CD4-positive, alpha-beta T cell (primary cell): ENCODE measurements at places on chromosomes 3 and 15. TPM values are rescaled to one million over a fixed set of nuclear protein-coding genes. Genes with fewer than 3 reads are reported as not detected.

GRCh38 chr3:171809611-171809860, 747 bp downstream of the PLD1 start:
- no peak for DNase-seq

DNA sequence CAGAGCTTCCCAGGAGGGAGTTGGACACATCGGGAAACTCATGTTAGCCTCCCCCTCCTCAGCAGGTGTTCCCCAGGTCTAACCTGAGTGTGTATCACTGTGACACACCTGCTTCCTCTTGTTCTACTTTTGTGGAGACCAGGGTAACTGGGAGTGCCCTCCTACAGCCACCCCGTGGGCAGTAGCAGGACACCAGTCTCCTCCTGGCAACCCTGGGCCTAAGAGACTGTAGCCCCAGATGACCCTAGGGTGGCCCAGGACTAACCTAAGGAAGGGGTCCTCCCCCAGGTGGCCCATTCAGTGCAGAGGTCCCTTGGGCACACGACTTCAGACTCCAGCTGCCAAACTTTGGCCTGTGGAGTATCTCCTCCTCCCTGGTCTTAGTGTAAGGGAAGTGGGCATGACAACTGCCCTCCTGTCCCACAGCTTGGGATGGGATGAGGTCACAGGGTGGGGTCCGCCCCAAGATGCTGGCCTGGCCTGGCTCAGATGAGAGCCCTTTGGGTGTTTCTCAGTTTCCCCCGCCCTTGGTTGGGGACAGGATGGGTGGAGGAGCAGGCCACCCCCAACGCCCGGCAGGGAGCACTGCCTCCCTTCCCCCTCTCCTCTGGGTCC, 4.8 kb downstream of the CSK start:
- DNase-seq, result no peak

- DNase-seq, result no peak
Measured at GRCh38 chr3:119527714-119528113, 29.4 kb downstream of the TIMMDC1 start.

DNA sequence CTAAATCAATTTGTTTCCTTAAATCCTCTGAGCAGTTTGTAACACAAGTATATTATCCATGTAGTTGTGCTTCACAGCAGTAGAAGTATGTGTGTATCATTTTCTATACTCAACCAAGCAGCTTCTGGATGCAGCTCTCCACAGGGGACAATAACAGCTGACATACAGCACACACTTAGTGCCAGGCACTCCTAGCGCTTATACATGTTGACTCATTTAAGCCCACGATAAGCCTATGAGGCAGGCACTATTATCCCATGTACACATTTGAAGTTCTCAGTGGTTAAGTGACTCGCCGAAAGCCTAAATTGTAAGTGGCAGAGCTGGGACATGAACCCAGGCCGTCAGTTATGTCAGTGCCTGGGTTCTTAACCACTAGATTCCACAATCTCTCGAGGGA, 20.3 kb upstream of the LPP start:
- DNase-seq, result no peak

DNA sequence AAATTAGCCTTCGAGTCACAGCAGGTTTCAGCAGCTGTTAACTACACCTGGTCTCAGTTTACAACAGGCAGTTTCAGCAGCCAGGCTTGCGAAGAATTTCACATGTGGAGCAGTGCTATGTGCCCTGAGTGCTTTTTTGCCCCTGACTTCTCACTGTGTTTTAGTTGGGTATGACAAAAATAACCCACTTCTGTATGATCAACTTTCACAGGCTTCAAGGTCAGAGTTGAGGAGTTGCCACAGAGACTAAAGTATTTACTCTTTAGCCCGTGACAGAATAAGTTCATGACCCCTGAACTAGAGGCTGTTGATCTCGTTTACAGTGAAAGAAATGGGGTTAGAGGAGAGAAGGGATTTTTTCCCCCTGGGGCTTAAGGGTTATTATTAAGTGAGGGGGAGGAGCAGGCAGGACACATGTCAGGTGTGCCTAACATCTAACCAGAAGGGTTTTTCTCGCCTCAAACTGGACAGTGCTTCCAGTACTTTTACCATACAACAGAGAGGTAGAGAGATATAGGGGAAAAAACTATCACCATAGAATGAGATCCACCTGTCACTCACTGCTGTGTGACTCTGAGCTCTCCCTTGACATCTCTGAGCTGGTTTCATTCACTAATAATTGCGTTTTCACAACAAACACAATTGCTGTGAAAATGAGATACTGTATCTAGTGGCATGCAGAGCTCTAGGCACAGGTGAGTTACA, 14.0 kb upstream of the TOPBP1 start:
- no peak for DNase-seq

DNA sequence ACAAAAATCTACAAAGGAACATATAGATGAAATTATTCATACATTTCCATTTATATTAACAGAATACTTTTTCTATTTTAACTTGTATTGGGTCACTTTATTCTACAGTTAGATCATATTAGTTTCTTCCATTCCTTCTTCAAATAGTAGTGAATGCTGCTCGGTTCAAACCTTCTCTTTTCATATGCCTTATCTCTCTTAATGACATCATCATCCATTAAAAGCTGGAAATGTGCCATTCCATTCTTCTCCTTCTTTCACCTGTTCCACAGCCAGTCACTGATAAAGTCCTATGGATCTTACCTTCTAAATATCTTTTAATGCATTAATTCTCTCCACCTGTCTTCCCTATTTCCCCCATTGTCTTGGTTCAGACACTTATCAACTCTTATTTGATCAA, 358.0 kb upstream of the POU1F1 start:
- no peak for DNase-seq

DNA sequence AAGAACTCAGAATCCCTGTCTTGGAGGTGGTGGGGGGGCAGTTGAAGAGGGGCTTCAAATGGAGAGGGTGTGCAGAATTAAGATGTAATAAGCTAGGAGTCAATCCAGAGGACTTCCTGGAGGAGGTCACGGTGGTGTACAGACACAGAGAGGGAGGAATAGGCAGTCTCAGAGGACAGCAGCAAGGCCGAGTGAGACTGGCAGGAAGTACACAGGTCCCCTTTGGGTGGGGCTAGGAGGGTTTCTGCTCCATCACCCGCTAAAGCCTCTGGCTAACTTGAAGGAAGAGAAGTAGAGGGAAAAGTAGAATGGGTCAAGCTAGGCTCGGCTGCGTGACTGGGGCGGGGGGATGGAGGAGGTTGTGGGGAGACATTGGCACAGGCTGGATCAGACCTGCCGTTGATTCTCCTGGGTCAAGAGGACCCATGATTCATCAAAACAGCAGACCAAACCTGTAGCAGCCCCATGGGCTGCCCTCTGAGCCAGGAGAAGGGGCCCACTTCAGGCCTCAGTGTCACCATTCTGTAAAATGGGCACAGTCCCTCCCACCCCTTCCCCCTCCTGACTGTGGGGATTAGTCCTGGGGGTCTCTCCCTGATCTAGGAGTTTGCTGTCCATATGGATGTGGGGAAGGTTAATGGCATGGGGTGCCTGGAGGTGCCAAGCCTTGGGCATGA, 16.9 kb downstream of the CSPG4 start:
- no peak for DNase-seq

DNA sequence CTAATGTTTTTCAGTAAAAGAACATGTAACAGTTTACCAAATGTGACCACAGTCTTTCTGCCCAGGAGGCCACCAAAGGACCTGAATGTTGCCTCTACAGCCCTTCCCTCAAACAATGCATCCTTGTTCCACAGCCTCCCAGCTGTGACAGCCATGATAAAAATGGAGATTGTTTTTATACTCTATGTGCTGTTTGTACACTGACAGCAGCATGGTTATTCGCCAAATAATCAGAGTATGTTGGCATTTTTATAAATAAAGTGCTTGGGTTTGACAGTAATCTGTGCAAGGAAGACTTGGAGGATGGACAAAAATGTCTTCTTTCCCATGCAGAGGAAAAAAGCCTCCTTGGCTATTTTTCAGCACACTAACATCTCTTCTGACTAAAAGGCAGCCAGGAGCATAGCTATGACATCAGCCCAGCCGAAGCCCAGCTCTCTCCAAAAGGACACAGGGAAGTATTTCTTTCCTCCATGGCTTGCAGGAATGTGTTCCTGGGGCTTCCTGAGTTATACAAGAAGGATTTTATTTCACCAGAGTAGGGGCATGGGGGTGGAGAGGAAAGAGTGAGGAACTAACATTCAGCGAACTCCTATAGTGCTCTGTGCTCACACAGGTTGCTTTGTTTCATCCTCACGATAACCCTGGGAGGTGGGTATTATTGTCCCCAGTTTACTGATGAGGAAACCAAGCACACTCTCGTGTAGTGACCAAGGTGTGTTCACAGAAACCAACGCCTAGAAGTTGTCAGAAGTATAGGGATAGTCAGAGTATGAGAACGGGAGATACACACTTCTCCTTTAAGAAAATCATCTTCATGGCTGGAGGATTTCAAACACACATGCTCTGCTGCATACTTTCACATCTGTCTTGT, 339.7 kb downstream of the MECOM start:
- no peak for DNase-seq

- no peak for DNase-seq
Measured at GRCh38 chr3:7075117-7075516, 214.2 kb downstream of the GRM7 start.

DNA sequence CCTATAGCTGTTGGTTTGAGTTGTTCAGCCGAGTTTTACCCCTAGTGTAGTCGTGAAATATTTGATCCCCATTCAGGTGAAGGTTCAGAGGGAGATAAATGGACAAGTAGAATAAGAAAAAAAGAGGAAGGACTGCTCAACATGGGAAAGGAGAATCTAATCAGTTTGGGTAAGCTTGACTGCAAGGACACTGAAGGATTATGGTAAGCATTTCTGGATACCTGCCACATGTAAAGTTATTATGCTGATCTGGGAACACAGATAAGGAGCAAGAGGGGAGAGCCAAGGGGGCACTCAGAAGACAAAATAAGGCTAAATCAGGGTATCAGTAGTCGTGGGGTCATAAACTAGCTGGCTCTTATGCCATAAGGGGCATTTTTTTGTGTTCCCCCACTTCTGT, 49.9 kb downstream of the TFG start:
- DNase-seq, result no peak

GRCh38 chr3:20683910-20684309, 497.9 kb upstream of the SGO1 start:
- DNase-seq, result no peak

HESX1 gene
- total RNA-seq, result not detected

VGLL3 gene
- total RNA-seq, result not detected

GNAT1 gene
- total RNA-seq, result 0.11 TPM

CDV3 gene
- total RNA-seq, result 228 TPM

CCDC12 gene
- total RNA-seq, result 57.5 TPM

SLC12A1 gene
- not detected for total RNA-seq

SMCO1 gene
- not detected for total RNA-seq

SEMA3B gene
- total RNA-seq, result 1.9 TPM
